CD4-positive, alpha-beta T cell (primary cell): ENCODE measurements at places on chromosomes 4 and X. TPM values are rescaled to one million over a fixed set of nuclear protein-coding genes. Genes with fewer than 3 reads are reported as not detected.
A peak's percentile ranks its signal among the peaks of the same experiment; 100 is the strongest.

DNA sequence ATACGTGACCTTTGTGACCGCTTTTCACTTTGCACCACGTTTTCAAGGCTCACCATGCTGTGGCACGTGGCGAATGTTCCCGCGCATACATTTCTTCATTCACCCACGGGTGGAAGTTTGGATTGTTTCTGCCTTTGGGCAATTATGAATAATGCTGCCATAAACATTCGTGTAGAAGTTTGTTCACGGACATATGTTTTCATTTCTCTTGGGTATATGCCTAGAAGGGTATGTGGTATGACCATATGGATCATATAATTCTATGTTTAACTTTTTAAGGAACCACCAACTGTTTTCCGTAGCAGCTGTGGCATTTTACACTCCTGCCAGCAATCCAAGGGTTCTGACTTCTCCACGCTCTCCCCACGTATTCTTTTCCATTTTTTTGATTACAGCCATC lies 60.9 kb upstream of the MXD4 start:
- H3K27ac ChIP-seq: no peak overlapping the region
- DNase-seq: no peak
- no peaks in the 10 kb centered on the region for H3K36me3 ChIP-seq

AVPR2 gene
- not detected for total RNA-seq

GAGE1 gene
- not detected for total RNA-seq

TMSB15A gene
- total RNA-seq: not detected

- H3K4me3 ChIP-seq: no peak overlapping the region
- no peaks in the 10 kb centered on the region for H3K36me3 ChIP-seq
- no peak for DNase-seq
- H3K27ac ChIP-seq: no peak overlapping the region
Observed at GRCh38 chrX:29071525-29072320, 484.5 kb downstream of the IL1RAPL1 start.

PDE6B gene
- 11.4 TPM for total RNA-seq

- H3K27me3 ChIP-seq: no peaks in the 10 kb centered on the region
- H3K36me3 ChIP-seq: no peaks in the 10 kb centered on the region
- H3K27ac ChIP-seq: no peak overlapping the region
- no peaks in the 10 kb centered on the region for H3K4me1 ChIP-seq
- no peak overlapping the region for H3K4me3 ChIP-seq
Observed at GRCh38 chr4:87913896-87914295, 61.6 kb upstream of the SPP1 start.

DNA sequence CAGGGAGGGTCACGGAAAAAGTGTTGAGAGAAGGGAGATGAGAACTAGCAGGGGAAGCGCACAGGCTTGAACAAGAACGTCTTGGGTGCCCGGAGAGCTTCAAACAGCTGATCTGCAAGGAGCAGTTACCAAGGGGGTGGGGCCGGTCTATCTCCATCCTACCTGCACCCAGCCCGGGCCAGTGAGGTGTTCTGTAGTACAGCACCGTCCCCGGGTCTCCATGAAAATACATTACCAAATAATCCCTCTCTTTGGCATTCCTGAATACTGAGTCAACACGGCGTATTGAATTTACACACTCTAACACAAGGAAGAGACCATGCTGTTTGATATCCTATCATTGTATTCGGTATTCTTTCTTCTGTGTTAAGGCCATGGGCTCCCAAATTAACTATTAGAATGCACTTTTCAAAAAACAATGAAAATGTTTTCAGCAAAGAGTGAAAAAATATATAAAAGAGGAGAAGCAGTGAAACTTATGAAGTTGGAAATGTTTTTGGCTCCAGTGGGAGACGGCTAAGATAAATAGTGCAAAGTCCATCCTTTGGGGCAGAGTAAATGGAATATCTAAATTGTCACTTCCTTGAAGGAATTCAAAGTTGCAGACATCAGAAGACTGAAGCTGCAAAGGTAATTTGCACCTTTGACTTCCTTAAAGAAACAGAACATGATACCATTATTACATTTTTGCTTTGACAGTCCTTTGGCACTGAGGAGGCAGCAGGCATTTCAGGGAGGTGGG lies 90.3 kb downstream of the DHRSX start:
- no peak for DNase-seq
- H3K4me1 ChIP-seq: no peaks in the 10 kb centered on the region
- H3K27ac ChIP-seq: no peak overlapping the region

PPEF1 gene
- not detected for total RNA-seq

CTAG1A gene
- total RNA-seq: not detected

- H3K27me3 ChIP-seq: no peaks in the 10 kb centered on the region
- no peaks in the 10 kb centered on the region for H3K4me1 ChIP-seq
- no peaks in the 10 kb centered on the region for H3K36me3 ChIP-seq
- no peak for DNase-seq
- H3K4me3 ChIP-seq: no peak overlapping the region
Observed at GRCh38 chrX:47706575-47706974, 47.6 kb upstream of the UXT start.

TCEAL6 gene
- total RNA-seq: not detected

DNA sequence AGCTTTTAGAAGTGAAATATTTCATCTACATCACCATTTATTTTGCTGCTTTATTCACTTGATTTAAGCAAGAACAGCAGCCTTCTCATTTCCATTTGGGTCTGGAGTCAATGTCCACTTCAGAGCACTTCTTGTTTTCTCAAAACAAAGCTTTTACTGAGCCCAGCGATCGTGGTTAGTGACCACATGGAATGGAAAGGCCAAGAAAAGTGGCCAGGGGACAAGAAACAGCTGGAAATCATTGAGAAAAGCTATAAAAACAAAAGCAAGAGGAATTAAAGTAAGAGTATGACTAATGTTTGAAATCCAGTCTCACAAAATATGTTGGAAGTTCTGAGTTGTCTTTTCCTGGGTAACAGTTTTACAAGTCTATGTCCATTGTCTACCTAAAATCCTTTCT lies 328.4 kb upstream of the INTU start:
- no peak overlapping the region for H3K4me3 ChIP-seq
- H3K36me3 ChIP-seq: no peaks in the 10 kb centered on the region
- DNase-seq: no peak
- H3K27ac ChIP-seq: no peak overlapping the region

GRCh38 chrX:68180579-68180978 lies 252.7 kb downstream of the OPHN1 start:
- H3K27me3 ChIP-seq: no peaks in the 10 kb centered on the region
- DNase-seq: no peak
- no peaks in the 10 kb centered on the region for H3K4me1 ChIP-seq
- no peak overlapping the region for H3K27ac ChIP-seq
- no peaks in the 10 kb centered on the region for H3K36me3 ChIP-seq

DNA sequence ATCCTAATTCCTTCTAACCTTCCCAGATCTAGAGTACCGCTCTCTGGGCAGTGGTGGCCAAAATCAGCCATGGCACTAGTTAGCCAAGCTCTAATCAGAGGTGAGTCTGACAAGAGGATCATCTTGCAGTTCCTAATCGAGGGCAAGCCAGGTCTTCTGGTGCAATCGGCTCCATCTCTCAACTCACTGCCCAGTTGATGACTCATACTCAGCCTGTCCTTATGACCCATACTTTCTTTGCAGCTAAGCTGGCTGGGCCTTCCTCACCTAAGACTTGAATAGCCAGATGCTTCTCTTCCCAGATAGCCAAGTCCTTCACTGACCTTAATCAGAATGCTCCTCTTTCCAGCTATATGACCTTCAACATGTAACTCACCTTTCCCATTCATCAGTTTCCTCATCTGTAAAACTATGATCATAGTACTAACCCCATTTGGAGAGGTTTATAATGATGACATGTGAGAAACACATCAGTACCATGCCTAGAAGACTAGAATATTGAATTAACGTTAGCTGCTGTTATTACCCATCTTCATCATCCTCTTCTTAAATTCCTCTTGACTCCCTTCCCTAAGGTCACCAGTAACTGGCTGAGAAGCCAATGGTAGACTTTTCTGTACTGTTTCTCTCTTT lies 57.1 kb downstream of the RELL1 start:
- no peaks in the 10 kb centered on the region for H3K27me3 ChIP-seq
- peaks cover 65% of the 10 kb centered on the region for H3K36me3 ChIP-seq
- no peaks in the 10 kb centered on the region for H3K4me1 ChIP-seq
- H3K4me3 ChIP-seq: no peak overlapping the region
- no peak for DNase-seq

GRCh38 chrX:85004255-85004654 lies 578 bp downstream of the APOOL start:
- H3K4me1 ChIP-seq: peaks cover 6% of the 10 kb centered on the region
- H3K4me3 ChIP-seq: peak overlapping the region; percentile 83
- no peak for DNase-seq
- H3K27me3 ChIP-seq: no peaks in the 10 kb centered on the region
